ENCODE measurements at places on chromosomes 1 and 21.
A peak's percentile ranks its signal among the peaks of the same experiment; 100 is the strongest.

DNA sequence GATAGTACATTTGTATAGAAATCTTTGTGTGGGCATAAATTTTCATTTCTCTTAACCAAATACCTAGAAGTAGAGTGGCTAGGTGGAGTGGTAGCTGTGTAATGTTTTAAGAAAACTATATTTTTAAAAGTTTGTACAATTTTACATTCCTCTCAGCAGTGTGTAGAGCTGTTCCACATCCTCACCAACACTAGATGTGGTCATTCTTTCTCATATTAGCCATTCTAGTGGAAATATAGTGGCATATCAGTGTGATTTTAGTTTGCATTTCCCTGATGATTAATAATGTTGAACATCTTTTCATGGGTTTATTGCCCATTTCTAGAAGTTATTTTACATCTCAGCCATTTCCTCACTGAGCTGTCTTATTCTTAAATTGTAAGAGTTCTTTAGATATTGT, 65.5 kb downstream of the ITSN1 start:
- DNase-seq: no peak

DNA sequence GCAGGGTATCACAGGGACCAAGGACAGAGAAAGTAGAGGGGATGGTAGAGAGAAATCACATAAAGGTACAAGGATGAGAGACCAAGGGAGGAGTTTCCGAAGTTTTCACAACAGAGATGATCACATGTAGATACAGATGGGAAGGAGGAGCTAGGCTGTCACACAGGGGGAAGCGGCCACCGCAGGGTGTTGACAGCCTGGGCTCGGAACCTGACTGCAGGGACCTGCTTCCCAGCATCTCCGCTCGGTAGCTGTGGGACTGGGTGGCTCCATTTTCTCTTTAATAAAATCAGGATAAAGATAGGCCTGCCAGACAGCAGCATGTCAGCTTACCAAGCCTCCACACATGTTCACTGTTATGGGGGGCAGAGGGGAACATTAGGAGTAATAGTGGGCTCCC, 32.3 kb downstream of the CDCA8 start:
- DNase-seq: no peak

- DNase-seq: no peak
Observed at GRCh38 chr1:174169342-174169741, 10.0 kb downstream of the RABGAP1L start.

DNA sequence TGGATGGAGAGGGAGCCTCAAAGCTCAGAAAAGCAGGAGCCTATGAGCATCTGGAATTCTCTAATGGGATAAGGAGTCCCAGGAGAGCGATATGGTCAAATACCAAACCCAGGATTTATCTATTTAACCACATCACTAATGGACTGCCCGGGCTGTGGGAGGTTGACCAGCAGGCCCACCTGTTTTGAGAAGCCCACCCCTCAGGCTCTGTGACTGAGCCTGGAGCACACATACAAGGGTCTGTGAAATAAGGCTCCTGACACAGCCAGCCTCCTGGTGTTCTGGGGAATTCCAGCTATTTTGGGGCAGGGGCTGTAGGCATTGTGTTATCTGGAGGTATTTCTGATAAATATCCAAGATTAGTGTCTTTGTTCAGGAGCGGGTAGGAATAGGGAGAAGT, 132.0 kb upstream of the C1orf21 start:
- no peak for DNase-seq

DNA sequence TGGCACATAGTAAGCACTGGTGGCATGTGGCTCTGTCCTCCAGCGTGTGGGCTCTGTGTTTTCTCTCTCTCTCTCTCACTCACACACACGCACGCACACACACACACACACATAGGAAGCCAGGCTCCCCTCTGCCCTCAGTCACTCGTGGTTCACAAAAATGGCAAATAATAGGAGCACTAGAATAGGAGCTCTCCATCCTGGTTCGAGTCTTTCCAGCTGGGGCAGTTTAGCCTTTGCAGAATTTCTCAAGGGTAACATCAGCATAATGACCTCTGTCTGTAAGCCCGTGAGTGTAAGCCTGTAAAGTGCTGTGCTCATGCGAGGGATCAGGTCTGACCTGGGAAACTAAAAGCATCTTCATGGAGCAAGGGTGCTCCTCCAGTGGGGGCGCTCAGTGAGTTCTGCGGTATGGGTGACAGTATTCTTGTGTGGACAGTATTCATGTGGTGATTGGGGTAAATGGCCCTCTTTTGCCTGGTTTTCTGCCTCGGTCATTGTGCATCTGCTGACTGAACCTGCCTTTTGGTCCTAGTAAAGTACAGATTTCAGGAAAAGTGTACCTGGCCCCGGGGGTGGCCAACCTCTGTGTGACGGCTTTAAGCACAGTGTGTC, 842 bp upstream of the ZC3H12A start:
- peak; percentile 73 for DNase-seq

GRCh38 chr1:51736702-51737101, 119.8 kb downstream of the OSBPL9 start:
- no peak for DNase-seq

DNA sequence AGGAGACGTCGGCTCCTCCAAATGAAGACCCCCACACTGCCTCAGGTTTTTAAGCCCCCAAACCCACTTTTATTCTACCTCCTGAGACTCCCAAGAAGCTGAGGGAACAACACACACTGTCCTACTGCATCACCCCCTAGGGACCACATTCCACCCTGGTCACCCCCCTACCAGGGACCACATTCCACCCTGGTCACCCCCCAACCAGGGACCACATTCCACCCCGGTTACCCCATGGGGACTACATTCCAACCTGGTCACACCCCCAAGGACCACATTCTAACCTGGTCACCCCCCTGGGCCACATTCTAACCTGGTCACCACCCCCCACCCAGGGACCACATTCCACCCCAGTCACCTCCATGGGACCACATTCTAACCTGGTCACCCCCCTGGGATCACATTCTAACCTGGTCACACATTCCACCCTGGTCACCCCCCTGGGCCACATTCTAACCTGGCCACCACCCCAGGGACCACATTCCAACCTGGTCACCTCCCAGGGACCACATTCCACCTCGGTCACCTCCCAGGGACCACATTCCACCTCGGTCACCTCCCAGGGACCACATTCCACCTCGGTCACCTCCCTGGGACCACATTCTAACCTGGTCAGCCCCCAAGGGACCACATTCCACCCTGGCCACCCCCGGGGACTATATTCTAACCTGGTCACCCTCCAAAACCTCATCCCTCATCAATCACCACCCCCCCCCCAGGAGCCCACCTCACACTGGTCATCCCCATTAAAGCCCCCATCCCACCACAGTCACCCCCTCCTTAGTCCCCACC, 587.6 kb downstream of the NPHP4 start:
- DNase-seq: no peak

DNA sequence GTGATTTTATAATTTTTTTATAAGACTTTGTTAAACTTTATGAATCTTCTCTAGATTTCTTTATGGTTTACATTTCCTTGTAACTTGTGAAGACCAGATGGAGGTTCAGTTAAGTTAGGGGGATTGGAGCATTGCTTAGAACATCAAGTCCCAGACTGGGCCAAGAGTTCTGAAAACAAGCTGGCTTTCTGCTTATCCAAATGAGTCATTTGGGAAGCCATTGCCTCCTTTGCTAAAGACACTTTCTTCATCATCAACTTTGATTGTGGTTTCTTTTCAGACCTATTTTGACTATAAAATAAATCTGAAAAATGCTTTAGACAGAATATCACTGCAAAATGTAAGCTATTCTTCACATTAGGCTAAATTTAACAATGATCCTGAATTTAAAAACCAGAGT, 446.8 kb downstream of the USP25 start:
- no peak for DNase-seq

DNA sequence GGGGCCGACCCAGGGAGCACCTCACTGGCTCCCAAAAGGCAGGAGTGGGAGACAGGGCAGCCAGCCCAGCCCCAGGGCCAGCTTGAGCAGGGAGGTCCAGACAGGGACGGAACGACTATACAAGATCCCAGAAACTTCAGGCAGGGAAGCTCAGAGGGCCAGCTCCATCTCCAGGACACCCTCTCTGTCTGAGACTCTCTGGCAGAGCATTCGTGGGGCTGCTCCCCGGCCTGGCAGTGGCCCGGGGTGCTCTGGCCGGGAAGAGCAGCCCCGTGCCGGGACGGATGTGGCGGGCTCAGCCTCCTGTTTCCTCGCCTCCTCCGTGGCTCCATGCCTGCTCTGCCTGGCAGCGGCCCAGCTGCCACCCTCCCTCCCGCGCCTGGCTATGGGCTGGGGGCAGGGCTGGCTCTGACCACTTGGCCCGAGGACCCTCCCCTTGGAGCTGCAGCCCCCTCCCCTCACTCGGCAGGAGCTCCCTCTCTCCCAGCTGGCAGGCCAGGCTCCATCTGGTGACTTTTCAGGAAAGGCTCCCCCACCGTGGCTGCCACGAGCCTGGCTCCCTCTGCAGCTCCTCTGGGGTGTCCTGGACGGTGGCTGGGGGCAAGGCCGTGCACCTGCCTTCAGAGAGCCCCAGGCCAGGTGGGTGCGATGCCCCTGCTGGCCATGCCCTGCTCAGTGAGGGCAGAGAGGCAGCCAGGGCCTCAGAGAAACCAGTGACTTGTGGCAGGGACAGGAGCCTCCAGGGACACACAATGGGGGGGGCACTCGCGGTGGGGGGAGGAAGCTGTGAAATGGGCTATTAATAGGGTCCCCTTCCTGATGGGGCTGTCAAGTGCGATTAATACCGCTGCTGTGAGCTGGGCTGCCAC, 5.6 kb upstream of the PLCH2 start:
- DNase-seq: no peak

- DNase-seq: no peak
Observed at GRCh38 chr1:163914785-163915413, 593.1 kb downstream of the NUF2 start.

DNA sequence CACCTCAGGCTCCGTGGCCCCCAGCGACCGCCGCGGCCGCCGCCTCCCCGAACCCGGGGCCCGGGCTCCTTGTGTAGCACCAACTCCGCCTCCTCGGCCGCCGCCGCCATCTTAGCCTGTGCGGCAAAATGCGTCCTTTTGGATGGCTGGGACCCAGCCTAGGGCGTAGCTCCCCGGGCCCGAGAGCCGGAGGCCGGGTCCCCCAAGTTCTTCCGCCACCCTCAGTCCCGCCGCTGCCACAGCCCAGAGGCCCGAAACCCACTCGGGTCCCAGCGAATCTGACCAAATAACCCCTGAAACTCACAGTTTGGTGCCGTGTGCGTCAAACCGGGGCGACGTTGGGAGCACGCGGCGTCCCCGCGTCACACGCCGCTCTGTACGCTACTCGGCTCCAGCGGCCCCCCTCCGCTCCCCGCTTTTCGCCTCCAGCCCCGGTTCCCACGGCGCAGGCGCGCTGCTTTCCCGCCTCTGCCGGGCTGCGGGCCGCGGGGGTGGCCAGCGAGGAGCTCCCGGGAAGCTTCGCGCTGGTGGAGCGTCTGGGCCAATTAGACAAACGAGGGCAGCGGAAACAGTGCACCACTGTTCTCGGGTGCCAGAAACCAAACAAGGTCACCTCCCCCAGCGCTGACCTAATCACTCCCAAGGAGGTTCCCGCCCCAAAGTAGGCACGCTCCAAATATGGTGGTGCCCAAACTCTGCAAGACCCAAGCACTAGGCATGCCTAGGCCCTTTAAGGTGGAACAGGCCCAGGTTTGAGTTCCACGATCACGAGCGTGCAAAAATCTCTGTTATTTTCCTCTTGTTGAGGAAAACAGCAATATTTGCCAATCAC, at the start of gene ZNF644:
ZNF644 (minus strand) TSS at position 350 of the 832 bp plus-strand sequence. CDS start 39,682 bp downstream, outside the sequence.
- peak; percentile 89 for DNase-seq

GRCh38 chr21:36828891-36829515, 130.1 kb downstream of the SIM2 start:
- no peak for DNase-seq

- DNase-seq: no peak
Observed at GRCh38 chr1:50977575-50978143, 7.6 kb downstream of the CDKN2C start.

- no peak for DNase-seq
Observed at GRCh38 chr1:25692560-25692959, 76.0 kb downstream of the MAN1C1 start.

DNA sequence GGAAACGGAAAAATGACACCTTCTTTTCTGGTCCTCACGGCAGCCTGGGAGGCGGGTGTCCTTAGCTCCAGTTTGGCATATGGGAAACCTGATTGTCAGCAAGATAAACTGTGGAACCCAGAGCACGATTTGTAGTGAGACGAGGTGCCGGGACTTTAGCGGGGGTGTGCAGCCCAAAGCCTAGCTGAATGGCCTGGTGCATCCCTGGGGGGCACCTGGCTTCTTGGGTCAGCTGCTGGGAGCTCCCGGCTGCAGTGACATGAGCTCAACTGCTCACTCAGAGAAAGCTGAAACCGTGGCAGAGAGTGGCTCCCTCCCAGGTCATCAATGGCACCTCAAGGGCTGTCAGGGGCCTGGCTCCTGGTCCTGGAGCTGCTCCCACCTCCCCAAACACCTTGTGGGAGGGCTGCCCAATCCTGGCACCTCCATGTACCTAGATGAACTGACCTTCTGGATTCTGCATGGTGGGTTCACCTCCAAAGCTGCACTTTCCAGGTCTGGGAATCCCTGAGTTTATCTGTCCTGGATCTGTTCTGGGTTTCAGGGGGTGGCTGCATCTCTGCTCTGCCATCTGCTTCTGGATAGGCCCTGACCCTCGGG, 260.5 kb downstream of the MATN1 start:
- no peak for DNase-seq

GRCh38 chr1:15283526-15283925, 36.5 kb downstream of the FHAD1 start:
- no peak for DNase-seq

- DNase-seq: no peak
Observed at GRCh38 chr1:33097137-33097611, 16.2 kb downstream of the AZIN2 start.

DNA sequence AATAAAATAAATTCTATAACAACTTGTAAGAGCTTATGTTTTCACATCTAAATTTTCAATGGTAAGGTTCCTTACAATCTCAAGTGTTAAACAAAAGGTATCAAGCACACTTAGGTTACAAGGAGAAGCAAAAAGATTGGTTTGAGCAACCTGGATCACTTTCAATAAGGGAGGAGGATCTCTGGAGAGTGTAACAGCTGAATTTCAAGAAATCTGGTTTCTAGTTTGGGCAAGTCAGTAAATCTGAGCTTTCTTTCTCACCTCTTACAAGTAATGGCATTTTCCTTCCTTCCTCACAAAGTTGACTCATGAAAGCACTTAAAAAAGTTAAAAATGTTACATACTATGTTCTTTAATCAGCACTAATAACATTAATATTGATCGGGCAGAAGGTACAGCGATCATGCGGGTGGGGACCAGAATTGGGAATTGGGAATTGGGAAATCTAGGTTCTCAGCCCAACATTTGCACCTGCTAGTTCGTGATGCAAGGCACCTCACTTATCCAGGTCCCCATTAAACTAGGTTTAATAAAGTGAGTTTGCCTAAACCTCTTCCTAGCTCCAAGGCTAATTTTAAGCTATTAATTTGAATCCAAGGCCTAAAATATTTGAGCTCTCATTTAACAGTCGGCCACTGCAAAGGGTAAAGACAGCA, 3.1 kb downstream of the NUCKS1 start:
- DNase-seq: no peak

All from CD8-positive, alpha-beta T cell (primary cell).